ENCODE measurements at places on chromosomes 12 and 14. TPM values are rescaled to one million over a fixed set of nuclear protein-coding genes. Genes with fewer than 3 reads are reported as not detected.
A peak's percentile ranks its signal among the peaks of the same experiment; 100 is the strongest.

GPR68 gene
- polyA plus RNA-seq: not detected

PRICKLE1 gene
- 24.8 TPM for polyA plus RNA-seq

PRIMA1 gene
- 1.2 TPM for polyA plus RNA-seq

CKAP4 gene
- polyA plus RNA-seq: 266 TPM

DNM1L gene
- polyA plus RNA-seq: 49.1 TPM

STK38L gene
- polyA plus RNA-seq: 18.8 TPM

KRT74 gene
- not detected for polyA plus RNA-seq

LMNTD1 gene
- not detected for polyA plus RNA-seq

GUCY2C gene
- 12.9 TPM for polyA plus RNA-seq

GRCh38 chr14:61264651-61265050, 16.5 kb downstream of the TMEM30B start:
- DNase-seq: no peak
- H3K27me3 ChIP-seq: no peaks in the 10 kb centered on the region
- no peak overlapping the region for H3K4me3 ChIP-seq
- no peaks in the 10 kb centered on the region for H3K36me3 ChIP-seq

- H3K4me3 ChIP-seq: no peak overlapping the region
- DNase-seq: no peak
- H3K36me3 ChIP-seq: no peaks in the 10 kb centered on the region
- H3K4me1 ChIP-seq: no peaks in the 10 kb centered on the region
- H3K27ac ChIP-seq: no peak overlapping the region
Observed at GRCh38 chr12:96368233-96368632, 32.0 kb downstream of the CDK17 start.

DNA sequence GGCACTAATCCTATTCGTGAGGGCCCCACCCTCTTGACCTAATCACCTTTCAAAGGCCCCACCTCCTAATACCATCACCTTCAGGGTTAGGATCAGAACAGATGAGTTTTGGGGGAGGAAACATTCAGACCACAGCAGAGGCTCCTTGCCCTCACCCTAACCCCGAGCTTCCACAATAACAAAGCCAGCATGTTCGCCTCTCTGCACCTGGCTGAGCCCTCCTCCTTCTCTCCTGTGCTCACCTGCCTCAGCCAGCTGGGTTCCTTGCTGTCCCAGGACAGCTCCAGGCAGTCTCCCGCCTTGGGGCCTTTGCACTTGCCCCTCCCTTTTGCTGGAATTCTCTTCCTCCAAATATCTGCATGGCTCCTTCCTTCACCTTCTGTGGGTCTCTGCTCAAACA, 9.7 kb upstream of the RAN start:
- no peaks in the 10 kb centered on the region for H3K36me3 ChIP-seq
- no peak for DNase-seq
- no peaks in the 10 kb centered on the region for H3K27me3 ChIP-seq
- H3K4me3 ChIP-seq: no peak overlapping the region
- H3K4me1 ChIP-seq: no peaks in the 10 kb centered on the region

DNA sequence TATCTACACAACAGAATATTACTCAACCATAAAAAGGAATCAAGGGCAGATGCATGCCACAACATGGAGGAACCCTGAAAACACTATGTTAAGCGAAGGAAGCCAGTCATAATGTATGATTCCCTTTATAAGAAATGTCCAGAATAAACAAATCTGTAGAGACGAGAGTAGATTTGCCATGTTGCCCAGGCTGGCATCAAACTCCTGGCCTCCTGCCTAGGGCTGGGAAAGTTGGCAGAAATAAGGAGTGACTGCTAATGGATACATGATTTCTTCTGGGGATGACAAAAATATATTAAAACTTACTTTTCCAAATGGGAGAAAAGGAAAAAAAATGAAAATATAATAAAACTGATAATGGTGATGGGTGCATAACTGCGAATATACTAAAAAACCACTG, 10.9 kb downstream of the CLIP1 start:
- no peaks in the 10 kb centered on the region for H3K27me3 ChIP-seq
- no peak overlapping the region for H3K27ac ChIP-seq
- DNase-seq: no peak
- no peak overlapping the region for H3K4me3 ChIP-seq

DNA sequence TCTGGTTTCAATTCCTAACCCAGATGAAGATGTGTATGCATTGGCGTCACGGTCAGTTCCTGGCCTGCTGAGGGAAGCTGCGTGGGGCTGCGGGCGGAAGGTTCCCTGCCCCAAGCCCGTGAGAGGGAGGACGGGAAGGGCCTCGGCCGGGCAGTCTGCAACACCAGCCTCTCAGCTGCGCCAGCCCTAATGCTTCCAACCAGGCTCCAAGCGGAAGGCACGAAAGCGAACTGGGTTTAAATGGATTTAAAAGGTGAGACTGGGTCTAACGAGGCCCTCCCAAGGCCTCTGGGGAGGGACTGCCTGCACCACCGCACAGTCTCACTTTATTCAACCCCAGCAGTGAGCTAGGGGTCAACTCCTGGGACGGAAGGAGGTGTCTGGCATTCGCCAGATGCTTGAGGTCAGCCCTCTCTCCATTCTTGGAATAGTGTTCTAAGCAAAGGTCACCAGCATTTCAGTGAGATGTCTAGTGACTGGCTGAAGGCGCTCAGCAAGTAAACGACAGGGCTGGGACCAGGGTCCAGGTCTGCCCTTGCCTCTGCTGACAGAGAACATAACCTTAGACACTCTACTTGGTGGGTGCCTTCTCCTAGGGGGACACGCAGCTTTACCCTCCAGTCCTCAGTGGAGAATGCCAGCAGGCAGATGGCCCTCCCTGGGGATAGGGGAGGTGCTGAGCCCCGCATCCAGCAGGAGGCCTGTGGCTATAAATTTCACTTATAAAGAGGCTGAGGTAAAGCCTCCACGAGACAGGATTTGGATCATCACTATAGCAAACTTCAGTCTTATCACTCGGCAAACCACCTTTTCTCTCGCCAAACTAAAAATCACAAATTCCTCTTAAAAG, 92.2 kb downstream of the PIWIL1 start:
- DNase-seq: no peak
- H3K27me3 ChIP-seq: no peaks in the 10 kb centered on the region
- no peak overlapping the region for H3K27ac ChIP-seq
- no peaks in the 10 kb centered on the region for H3K36me3 ChIP-seq
- H3K4me3 ChIP-seq: no peak overlapping the region

- no peaks in the 10 kb centered on the region for H3K36me3 ChIP-seq
- no peak overlapping the region for H3K4me3 ChIP-seq
- no peak overlapping the region for H3K27ac ChIP-seq
- no peak for DNase-seq
Observed at GRCh38 chr12:92003701-92004100, 141.9 kb downstream of the BTG1 start.

DNA sequence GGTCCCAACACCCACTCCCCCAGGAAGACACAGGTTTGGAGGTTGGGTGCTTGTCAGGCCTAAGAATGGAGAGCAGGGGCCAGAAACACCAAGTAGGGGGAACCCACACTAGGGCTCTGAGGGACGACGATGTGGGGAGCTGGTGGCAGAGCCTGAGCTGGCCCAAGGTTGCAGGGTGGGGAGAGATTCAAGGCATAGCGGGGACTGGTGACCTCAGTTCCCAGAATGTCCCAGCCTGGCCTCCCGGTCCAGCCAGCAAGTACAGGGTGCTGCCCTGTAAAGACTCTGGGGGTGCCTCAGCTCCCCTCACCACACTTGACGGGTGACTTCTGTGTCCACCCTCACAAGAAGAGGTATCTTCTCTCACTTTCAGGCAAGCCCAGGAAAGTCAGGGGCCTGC, 86.7 kb downstream of the ALG10 start:
- no peaks in the 10 kb centered on the region for H3K27me3 ChIP-seq
- DNase-seq: no peak
- H3K27ac ChIP-seq: no peak overlapping the region
- no peaks in the 10 kb centered on the region for H3K36me3 ChIP-seq

DNA sequence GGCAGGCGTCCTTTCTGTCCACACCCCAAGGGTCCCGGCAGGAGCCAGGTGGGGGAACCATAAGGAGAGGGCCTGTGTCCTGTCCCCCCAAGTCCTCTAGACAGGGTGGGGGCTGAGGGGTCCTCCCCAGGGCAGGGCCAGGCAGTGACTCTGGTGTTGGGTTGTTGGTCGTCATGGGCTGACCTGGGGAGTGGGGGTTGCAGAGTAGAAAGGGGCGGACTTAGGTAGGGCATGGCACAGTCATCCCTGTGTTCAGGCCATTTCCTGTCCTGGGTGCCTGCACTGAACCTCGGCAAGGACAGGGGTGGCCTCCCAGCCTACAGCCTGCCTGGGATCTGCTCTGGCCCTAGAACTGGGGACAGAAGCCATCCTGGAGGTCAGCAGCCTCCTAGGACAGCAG, 356.2 kb downstream of the TMEM121 start:
- no peak for DNase-seq
- no peak overlapping the region for H3K4me3 ChIP-seq
- H3K4me1 ChIP-seq: no peaks in the 10 kb centered on the region
- no peak overlapping the region for H3K27ac ChIP-seq

GRCh38 chr12:8032242-8033152, at the start of gene FOXJ2:
Gene FOXJ2, plus strand, starts transcription at chr12:8032716. Its CDS starts 7,117 bp downstream, at chr12:8039833.
- H3K27me3 ChIP-seq: no peaks in the 10 kb centered on the region
- peak; percentile 91 for DNase-seq
- H3K36me3 ChIP-seq: no peaks in the 10 kb centered on the region
- H3K4me1 ChIP-seq: peaks cover 37% of the 10 kb centered on the region
- peak within 1 kb of the TSS; percentile 97 for H3K4me3 ChIP-seq

GRCh38 chr12:93526786-93527428, 45.6 kb upstream of the SOCS2 start:
- H3K4me1 ChIP-seq: peaks cover 4% of the 10 kb centered on the region
- H3K4me3 ChIP-seq: no peak overlapping the region
- H3K27ac ChIP-seq: peak overlapping the region; percentile 54
- no peaks in the 10 kb centered on the region for H3K36me3 ChIP-seq
- no peaks in the 10 kb centered on the region for H3K27me3 ChIP-seq

DNA sequence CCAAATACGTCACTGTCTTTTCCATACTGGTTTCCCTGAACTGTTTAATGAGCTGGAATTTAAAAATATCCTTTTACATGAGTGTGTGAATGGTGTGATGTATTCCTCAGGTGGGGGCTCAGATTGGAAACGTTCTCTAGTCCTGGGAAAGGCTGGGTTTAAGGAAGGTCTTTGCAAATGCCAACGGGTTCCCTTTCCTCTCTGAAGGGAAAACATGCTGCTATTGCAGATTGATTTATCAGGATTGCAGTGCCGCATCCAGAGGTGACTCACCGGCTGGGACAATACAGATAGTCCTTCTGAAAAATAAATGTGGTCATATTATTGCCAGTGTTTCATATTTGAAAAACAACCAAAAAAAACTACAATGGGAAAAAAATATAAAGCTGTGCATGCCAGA, 193.1 kb upstream of the FLRT2 start:
- no peak for DNase-seq
- H3K27me3 ChIP-seq: no peaks in the 10 kb centered on the region
- H3K4me1 ChIP-seq: no peaks in the 10 kb centered on the region
- H3K36me3 ChIP-seq: no peaks in the 10 kb centered on the region
- H3K4me3 ChIP-seq: no peak overlapping the region

GRCh38 chr14:90703841-90704737, 112.1 kb downstream of the TTC7B start:
- H3K27me3 ChIP-seq: no peaks in the 10 kb centered on the region
- no peak overlapping the region for H3K27ac ChIP-seq
- H3K4me3 ChIP-seq: no peak overlapping the region
- H3K4me1 ChIP-seq: no peaks in the 10 kb centered on the region

DNA sequence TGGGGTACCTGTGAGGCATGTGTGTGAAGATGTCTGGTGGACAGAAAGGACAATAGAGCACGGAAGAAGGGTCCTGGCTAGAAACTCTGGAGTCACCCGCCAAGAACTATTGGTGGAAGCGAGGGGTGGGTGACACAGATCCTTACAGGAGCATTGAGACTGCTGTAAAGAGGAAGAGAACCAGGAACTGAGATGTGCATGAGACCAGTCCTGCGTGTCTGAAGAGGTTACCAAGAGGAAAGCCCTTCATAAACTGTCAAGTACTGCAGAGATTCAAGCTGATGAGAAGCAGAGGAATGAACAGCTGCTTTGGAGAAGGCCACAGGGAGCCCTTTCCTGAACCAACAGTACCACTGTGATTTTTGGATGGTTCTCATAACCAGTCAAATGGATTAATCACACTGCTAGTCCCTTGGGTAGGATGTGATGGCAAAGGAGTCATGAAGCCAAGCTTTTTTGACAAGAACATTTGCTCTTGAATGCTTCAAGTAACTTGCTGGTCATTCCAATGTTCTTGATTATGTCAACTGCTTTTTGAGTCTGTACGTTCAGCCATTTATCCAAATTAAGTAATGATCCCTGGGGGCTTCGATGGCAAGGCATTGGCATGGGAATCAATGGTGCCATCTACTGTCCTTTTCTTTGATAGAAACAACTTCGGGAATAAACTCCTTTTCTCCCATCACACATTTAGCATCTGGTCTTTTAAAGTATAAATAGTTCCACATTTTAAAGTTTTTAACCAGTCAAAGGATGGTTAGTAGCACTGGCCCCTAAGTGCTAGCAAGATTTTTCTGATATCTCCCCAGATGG, 42.9 kb downstream of the GPR135 start:
- H3K36me3 ChIP-seq: no peaks in the 10 kb centered on the region
- no peak for DNase-seq
- no peaks in the 10 kb centered on the region for H3K4me1 ChIP-seq

DNA sequence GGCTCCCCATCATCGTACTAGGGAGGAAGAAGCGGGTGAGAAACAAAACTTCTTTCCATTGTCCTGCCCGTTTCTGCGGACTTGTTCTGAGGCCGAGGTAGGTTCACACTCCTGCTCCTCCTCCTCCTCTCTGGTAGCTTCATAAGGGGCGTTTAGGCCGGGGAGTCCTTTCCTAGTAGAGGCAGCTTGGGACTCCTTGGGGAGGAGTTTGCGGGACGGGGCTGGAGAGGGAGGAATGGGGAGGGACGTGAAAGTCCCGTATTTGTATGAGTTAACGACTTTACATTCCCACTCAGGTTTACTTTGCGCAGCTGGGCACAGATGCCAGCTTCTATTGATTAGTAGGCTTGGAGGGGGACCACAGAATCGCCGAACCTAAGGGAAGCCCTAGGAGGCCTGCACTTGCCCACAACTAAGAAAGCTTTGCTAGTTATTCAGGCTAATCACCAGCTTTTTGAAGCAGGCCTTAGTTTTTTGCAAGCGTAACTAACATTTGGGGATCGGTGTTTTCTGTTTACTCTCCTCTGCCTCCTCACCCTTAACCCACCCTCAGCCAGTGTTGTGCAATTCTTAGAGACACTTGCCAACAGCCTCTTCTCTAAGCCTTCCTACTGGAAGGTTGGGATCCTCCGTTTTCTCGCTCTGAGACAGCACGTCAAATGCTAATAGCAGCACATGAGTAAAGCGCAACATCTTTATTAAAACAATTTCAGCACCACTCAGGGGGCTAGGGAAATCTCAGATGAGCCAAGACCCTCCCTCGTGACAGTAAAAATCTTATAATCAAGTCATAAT, 499 bp downstream of the RNASE4 start:
- no peaks in the 10 kb centered on the region for H3K27me3 ChIP-seq
- H3K27ac ChIP-seq: peak overlapping the region; percentile 99
- H3K4me3 ChIP-seq: peak overlapping the region; percentile 71
- DNase-seq: peak; percentile 43
- H3K4me1 ChIP-seq: peaks cover 26% of the 10 kb centered on the region

GRCh38 chr12:68335462-68335861, 3.3 kb upstream of the MDM1 start:
- H3K36me3 ChIP-seq: no peaks in the 10 kb centered on the region
- no peak overlapping the region for H3K4me3 ChIP-seq
- H3K4me1 ChIP-seq: peaks cover 11% of the 10 kb centered on the region
- no peaks in the 10 kb centered on the region for H3K27me3 ChIP-seq
- no peak for DNase-seq
- no peak overlapping the region for H3K27ac ChIP-seq
